Activated CD4-positive, alpha-beta T cell treated with anti-CD3 and anti-CD28 coated beads for 4 hours (primary cell): ENCODE measurements at places on chromosomes 16 and 17.

- DNase-seq, result peak; percentile 87
Observed at GRCh38 chr17:75848523-75849278, 4.5 kb upstream of the UNC13D start.

GRCh38 chr17:17239832-17240231 is 2.9 kb upstream of the FLCN start:
- no peak for DNase-seq

GRCh38 chr16:70465999-70466804 is 11.8 kb downstream of the FCSK start:
- DNase-seq, result no peak

GRCh38 chr16:85612191-85612800 is 826 bp upstream of the GSE1 start:
- no peak for DNase-seq

- no peak for DNase-seq
Observed at GRCh38 chr17:16470265-16470664, 21.7 kb downstream of the LRRC75A start.

- peak; percentile 62 for DNase-seq
Observed at GRCh38 chr17:39197380-39198185, at the start of gene CACNB1. Gene CACNB1 (minus strand): TSS chr17:39197669. CDS start chr17:39197495, 174 bp downstream.

GRCh38 chr17:77943971-77944370 is 14.5 kb upstream of the TNRC6C start:
- no peak for DNase-seq

DNA sequence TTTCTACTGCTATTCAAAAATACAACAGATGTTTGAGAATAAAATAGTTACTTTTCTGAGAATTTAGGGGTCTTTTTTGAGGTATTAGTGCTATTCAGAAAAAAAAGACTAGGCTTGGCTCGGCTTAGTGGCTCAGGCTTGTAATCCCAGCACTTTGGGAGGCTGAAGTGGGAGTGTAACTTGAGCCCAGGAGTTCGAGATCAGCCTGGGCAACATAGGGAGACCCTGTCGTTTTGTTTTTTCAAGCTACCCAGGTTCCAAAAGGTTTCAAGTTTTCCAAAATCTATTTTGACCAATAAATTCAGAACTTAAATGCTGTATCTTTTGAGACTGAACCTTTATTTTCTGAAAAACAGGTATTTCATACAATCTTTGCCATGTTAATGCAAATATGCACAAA is 3.2 kb upstream of the ARL6IP1 start:
- no peak for DNase-seq

DNA sequence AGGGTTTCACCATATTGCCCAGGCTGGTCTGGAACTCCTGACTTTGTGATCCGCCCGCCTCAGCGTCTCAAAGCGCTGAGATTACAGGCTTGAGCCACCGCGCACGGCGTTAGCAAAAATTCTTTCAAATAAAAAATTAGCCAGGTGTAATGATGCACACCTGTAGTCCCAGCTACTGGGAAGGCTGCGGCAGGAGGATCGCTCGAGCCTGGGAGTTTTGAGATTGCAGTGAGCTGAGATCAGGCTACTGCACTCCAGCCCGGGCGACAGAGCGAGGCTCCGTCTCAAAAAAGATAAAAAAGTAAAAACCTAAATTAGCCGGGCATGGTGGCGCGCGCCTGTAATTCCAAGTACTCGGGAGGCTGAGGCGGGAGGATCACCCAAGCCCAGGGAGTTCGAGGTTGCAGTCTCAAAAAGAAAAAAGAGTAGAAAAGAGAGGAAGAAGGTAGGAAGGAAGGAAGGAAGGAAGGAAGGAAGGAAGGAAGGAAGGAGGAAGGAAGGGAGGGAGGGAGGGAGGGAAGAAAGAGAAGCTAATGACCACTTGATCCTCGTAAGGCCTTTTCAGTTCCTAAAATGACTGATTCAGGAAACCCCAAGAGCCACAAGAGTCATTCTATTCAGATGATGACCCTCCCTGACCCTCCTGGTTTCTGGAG is 59.2 kb downstream of the SRL start:
- DNase-seq, result no peak

DNA sequence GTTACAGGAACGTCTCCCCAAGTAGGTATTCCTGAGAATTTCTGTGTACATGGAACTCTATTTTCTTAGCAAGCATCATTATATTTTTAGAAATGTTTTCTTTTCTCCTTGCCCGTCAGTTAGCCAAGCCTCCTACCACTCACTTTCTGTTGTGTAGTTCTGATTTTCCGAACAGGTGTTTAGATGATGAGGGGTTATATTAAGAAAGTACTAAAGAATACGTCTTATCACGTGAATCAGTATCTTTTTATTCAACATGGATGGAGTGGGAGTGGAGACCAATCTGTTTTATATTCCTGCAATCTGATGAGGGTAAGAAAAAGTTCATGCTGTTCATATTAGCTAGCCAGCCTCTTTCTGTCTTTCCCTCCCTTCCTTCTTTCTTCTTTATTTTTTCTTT is 29.4 kb downstream of the MSI2 start:
- DNase-seq, result no peak

- no peak for DNase-seq
Observed at GRCh38 chr17:69884846-69885245, 190.2 kb upstream of the KCNJ16 start.
